ENCODE measurements at places on chromosomes 2 and 18.

- no peak for DNase-seq
Measured at GRCh38 chr2:40374543-40375240, 77.2 kb downstream of the SLC8A1 start.

- DNase-seq: no peak
Measured at GRCh38 chr2:7736646-7737305, 819.6 kb downstream of the RNF144A start.

DNA sequence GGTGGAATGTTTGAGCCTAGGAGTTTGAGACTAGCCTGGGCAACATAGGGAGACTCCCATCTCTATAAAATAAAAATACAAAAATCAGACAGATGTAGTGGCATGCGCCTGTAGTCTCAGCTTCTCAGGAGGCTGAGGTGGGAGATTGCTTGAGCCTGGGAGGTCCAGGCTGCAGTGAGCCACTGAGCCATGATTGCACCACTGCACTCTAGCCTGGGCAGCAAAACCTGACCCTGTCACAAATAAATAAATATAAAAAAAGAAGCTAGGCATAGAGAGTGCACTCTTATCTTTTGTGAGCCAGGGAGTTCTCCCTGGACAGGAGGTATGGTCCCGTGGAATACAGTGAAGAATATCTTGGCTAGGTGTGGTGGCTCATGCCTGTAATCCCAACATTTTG lies 11.0 kb upstream of the KYNU start:
- no peak for DNase-seq

DNA sequence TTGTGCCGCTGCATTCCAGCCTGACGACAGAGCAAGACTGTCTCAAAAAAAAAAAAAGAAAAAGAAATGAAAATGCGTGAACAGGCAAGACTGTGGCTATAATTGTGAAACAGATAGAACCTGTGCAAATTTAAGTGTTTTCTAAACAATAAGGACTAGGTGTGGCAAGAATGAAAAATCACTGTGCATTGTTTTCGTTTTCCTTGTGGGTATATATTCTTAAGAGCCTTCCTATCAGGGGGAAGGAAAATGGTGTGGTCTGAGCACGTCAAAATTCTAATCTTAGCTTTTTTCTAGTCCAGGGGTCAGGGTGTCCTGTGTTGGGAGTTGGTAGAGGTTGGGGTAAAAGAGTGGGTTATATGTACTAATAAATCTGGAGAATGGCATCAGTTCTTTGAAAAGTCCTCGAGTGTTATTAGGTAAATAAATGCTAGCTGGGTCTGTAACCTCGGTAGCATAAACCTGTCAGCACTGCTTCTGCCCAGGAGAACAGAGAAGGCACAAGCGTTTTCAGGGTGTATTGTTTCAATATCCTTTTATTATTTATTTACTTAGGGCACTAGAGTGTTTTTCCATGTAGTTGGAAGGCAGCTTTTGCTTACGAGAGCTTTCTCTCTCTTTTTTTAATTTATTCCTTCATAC lies 11.6 kb downstream of the ATP6V1C2 start:
- no peak for DNase-seq
